ENCODE measurements at places on chromosomes 16 and 17. TPM values are rescaled to one million over a fixed set of nuclear protein-coding genes. Genes with fewer than 3 reads are reported as not detected.

Gene MFAP4
- not detected for polyA plus RNA-seq

Gene SEPTIN12
- not detected for polyA plus RNA-seq

DNA sequence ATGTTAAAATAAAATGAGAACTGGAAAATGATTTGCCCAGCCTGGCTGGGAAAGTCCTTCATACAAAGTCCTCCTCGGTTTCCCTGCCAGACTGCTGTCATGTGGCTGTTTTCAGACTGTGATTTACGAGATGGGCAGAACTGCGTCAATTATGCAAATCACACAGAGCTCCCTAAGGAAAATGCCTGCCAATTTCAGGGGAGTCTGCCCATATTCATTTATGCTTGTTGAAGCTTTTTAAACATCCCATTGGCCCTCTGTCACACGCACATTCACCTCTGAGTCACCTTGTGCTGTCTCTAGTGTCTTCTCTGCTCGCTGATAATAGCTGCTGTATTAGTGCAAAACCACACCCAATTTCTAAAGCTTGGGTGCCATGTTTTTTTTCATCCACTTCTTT lies 81.7 kb upstream of the FAM20A start:
- no peak for DNase-seq

DNA sequence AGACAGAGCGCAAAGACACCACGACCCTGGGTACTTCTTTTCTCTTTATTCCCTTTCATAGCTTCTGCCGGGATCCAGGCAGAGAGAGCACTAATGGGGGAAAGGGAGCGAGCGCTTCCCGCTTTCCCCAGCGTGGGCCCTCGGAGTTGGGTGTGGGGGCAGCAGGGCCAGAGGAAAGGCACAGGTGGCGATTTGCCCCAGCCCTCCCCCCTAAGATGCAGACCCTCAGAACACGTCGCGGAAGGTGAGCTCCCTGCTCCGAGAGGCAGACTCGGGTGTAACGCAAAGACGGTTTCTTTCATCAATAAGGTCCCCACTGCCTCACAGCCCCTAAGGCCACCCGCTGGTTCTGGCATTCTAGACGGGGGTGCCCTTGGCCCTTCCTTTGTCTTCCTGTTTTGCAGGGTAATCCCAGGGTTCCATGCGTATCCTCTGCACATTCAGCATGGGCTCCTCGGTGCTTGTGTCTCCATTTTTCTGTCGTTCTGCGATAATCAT lies 570 bp upstream of the NME3 start:
- DNase-seq = no peak

DNA sequence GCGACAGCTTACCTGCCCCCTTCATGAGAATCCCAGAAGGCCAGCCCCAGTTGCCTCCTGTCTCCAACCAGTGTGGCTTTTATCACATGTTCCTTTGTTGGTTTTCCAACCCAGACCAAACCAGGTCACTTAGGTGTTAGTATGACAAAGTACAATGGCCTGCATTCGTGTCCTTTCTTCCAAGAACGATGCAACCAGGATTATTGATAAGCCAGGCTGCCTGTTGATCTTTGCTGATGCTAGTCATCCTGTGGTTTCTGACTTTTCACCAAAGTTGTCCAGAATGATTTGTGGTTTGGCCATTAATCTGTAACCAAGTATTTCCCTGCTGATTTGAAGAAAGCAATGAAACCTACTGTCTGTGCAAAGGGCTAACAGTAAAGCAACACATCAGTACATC lies 191.4 kb downstream of the CYLD start:
- DNase-seq = no peak

Gene TEX14
- polyA plus RNA-seq = 0.16 TPM

GRCh38 chr17:79065105-79065670 lies 9.4 kb upstream of the ENGASE start:
- DNase-seq = no peak

GRCh38 chr16:5205361-5206040 lies 107.9 kb upstream of the EEF2KMT start:
- DNase-seq = no peak

- no peak for DNase-seq
These were observed 57.9 kb downstream of the ANKFY1 start for GRCh38 chr17:4205917-4206316.

Gene TNFRSF13B
- not detected for polyA plus RNA-seq

Gene DOC2A
- 0.26 TPM for polyA plus RNA-seq

DNA sequence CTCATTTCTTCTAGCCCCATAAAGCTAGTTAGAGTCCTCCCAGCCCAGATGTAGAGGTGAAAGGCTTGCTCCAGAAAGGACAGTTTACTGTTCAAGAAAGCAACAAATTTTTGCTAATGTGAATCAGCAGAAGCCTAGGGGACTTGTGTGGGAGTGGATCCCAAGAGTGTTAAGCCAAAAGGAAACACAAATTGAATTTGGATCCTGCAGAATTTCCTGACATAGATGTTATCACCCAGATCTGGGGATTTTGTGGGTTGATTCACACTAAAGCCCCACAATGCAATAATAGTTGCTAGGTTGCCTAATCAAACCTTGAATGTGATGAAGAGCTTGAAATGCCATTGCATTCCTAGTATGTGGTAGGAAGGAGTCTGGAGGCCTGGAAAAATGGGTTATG lies 135.2 kb upstream of the HS3ST3A1 start:
- DNase-seq = no peak

- no peak for DNase-seq
These were observed 61.0 kb downstream of the ABHD15 start for GRCh38 chr17:29505836-29506235.
